Hindlimb muscle (tissue), 1 donor: ENCODE measurements at places on chromosomes 16 and 17.

- DNase-seq, result no peak
These were observed at the start of gene PIK3R5 for GRCh38 chr17:8965394-8966168. Gene PIK3R5, minus strand, starts transcription at chr17:8965707. Its CDS starts 54,213 bp downstream, at chr17:8911494.

DNA sequence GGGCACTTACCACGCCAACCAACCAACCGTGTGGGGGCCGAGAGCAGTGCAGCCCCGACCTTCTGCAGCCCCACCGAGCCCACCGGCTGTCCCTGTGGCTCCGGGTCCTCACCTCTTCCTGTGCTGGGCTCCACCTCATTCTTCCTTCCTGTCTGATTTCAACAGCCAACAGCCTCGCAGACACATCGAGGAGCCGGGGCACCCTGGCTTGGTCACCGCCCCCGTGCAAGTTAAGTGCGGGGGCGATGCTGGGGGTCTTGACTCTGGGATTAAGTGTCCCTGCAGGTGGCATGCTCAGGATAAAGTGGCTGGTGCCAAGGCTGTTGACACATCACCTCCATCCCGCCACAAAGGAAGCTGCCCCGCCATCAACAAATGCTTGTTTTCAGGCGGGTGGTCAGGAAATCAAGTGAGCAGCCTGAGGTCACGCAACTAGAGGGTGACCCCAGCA, at the start of gene NLRC3:
Gene NLRC3, minus strand, starts transcription at position 102 of the 451 bp plus-strand sequence. CDS start 12,367 bp downstream, outside the sequence.
- no peak for DNase-seq

DNA sequence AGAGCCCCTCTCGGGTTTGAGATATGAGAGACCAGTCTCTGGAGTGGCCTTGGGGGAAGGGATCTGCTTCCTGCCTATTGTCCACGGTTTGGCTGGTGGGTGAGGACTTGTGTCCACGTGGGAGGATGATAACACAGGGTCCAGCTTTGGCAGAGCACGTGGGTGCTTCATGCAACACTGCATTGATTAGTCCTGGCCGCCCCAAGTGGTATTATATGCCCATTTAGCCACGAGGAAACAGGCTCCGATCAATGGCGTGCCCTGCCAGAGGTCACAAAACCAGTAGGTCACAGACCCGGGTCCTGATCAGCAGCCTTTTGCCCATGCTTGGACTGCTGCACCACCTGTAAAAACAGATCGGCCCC, 141.6 kb downstream of the RGS9 start:
- no peak for DNase-seq

DNA sequence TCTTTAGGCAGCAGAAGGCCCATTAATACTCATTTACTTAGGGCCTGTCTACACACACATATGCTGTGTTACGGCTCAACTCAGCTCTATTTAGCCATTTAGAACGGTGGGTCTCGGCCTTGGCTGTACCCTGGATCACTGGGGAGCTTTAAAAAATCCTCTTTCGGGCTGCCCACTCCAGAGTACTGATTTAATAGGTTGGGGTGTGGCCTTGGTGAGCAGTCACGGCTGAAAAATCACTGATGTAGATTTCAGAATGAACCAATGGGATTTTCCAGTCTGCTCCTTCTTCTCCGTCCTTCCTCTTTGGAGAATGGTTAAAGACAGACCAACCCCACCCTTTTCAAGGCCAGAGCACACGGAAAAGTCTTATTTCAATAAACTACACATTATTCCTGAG, 223.5 kb downstream of the CCDC182 start:
- DNase-seq, result no peak

- DNase-seq, result no peak
These were observed 46.1 kb upstream of the KCNJ2 start for GRCh38 chr17:70123193-70123592.

- no peak for DNase-seq
These were observed 34.9 kb upstream of the DHX40 start for GRCh38 chr17:59530531-59530930.

DNA sequence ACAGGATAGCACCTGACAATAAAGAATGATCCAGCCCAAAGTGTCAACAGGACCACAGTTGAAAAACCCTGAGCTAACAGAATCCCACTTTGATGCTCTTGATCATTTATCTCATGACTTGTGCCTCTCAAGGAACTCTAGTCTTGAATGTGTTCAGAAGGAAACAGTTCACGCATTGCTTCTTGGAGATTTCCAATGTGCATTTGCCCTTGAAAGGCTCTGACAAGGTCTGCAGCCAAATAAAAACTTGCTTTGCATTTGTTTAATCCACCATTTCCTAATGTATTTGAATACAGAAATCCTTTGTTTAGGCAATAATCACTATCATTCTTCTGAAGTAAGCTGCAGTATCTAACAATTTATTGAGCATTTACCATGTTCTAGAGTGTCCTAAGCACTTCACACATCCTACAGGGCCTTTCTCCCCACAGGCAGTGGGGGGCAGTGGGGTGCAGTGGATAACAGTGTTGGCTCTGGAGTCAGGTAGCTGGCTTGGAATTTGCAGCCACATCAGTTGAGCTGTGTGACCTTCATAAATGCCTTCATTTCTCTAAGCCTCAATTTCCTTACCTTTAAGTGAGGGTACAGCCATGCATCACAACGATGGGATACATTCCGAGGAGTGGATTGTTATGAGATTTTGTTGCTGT, 239.7 kb downstream of the XYLT1 start:
- DNase-seq, result no peak

DNA sequence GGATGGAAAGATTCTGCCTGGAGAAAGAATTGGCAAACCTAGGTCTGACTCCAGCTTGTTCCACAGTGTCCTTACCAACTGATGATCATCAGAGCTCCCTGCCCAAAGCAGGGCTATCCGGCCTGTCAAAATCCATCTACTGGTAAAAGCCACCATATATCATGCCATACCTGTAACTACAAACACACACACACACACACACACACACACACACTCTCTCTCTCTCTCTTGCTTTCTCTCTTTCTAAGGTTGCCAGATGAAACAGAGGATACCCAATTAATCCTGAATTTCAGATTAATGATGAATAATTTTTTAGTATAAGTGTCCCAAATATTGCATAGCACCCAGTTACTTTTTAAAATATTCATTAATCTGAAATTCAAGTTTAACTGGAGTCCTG, 1.5 kb upstream of the MMP28 start:
- no peak for DNase-seq

GRCh38 chr16:87572959-87573358, 29.3 kb upstream of the JPH3 start:
- no peak for DNase-seq
